HepG2 (cell line): ENCODE measurements at places on chromosomes 5 and 9.

GRCh38 chr5:91224456-91224855 is 158.7 kb downstream of the ARRDC3 start:
- no peak for DNase-seq

DNA sequence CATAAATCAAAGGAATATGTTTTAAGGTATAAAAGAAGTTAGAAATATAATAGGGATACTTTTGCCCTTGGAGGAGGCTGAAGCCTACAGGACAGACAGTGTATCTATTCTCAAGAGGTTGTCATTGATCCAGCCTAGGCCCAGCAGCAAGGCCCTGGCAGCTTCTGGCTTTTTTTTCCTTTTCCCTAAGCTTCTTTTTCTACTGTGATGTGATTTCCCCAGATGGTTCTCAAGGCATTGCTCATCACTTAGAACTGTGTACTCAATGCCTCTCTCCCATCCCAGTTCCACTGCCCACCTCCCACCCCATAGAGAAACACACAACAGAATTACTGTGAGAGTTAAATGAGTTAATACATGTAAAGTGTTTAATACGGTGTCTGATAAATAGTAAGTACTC is 88.6 kb downstream of the SLC44A1 start:
- no peak for DNase-seq

- DNase-seq, result no peak
Measured at GRCh38 chr9:134165357-134166315, 1.3 kb upstream of the RNU6ATAC start.

DNA sequence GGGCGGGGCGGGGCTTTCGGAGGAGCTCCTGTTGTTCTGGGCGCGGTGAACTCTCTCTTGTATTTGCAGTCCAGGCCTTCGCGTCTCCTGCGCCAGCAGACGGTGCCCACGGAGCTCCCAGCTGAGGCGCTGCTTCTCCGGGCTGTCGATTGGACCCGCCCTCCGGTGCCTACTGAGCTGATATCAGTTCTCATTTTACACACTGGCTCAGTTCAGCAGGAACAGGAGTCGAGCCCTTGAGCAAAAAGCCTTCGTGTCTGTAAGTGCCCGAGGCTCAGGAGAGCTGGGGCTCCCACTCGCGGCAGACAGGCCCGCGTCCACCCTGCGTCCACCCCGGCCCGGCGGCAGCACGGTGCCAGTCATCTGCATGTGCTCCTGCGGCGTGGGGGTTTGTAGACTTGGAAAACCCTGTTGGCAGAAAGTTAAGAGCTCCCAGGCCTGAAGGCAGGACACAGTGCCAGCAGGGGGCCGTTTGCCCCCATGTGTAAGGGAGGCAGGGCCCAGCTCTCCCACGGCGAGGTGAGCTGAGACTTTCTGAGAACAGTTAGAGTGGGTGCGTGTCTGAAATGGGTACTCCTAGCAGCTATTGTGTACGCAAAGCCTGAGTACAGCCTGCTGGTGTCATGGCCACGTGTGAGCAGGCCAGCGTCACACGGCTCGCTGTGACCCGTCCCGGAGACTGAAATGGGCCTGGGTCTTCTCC is 231.5 kb downstream of the FANCC start:
- no peak for DNase-seq

DNA sequence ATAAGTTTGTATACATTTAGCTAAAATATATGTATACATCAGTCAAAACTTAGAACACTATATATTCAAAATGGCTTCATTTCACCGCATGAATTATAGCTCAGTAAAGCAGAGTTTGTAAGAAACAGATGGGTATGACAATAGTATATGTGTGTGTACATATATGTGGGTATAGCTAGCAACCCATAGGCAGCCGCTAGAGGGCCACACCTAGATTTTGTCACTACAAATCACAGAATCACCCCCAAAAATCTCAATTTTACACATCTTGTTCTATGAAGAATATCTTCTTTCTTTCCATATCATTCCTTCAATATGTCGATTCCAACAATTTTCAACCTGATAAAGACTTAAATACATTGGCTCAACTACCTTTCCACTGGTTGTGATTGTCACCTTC is 357.8 kb upstream of the CCNG1 start:
- DNase-seq, result no peak

DNA sequence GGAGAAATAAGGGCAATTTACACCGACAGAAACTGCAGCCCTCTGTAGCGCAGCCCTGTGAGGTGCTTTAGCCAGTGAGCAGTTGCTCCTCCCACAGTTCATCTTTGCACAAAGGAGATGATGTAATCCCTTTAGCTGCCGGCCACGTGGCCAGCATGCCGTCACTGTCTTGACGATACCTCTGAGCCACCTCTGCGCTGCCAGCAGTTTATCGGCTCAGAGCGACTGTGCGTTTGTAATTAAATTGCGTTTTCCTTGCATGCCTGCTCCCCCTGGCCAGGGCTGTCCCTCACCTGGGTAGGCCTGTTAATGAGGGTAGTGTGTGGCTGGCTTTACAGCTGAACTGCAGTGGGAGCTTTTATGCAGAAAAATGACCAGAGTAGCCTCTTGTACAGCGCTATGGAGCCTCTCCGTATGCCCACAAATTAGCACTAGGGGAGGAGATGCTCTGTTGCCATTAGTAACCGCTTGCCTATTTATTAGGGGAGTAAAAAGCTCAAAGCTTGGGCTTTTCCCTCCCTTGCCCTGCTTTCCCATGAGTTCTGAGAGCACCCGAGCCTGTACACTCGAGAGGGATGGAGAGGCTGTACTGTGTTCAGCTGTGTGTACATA is 107.0 kb downstream of the TRIO start:
- peak; percentile 19 for DNase-seq

DNA sequence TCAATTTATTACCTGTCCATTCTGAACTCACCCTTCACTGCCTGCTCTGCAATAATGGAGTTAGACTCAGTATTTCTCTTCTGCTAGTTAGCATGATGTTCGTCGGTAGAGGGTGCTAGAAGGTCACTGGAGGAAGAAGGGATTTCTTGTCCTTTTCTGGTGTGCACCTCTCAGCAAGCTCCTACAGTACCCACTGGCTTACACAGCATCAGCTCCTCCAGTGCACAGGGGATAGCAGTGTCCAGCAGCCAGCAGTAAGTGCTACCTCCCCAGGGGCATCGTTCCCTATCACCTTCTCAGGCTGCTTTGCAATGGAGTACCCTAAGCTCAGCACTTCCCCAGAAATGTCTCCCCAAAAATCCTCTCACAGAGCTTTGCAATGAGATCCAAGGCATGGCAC is 45.9 kb upstream of the APC start:
- DNase-seq, result peak; percentile 65

GRCh38 chr9:101586651-101587050 is 8.1 kb downstream of the PPP3R2 start:
- peak; percentile 3 for DNase-seq

DNA sequence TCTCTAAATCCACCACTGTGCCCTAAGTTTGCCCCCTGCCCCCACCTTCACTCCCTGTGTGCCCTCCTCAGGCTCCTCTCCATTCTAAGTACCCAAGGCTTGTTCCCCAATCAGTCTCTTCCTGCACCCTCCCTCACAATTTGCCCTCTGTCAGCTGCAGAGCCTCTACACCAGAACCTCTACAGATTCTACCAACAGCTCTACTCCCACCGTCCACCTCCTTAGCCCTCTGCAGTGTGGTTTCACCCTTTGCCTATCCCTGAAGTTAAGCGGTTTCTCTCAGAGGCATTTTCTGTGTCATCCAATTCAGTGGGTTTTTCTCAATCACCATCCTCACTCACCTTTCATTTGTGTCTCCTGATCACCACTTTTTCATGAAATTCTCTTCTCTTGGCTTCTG is 13.2 kb upstream of the ERAP2 start:
- DNase-seq, result no peak

GRCh38 chr9:113701774-113702755 is 174.0 kb upstream of the ZNF618 start:
- no peak for DNase-seq

DNA sequence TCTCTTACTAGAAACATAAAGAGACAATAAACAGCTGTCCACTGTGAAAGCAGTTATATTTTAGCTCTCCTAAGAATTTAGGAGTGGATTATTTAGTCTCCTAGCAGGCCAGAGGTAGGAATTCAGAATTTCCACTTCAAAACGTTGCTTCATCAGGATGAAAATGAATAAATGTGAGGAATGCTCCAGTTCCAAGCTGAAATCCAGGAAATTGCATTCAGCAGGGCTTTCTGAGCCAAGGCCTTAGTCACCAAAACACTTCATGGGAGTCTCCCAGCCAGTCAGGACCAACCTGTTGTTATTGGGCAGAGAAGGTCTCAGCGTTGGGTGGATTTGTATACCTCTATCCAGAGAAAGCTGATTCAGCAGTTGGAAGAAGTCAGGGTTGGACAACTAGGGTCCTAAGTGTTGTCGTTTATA is 1040.3 kb downstream of the TLE1 start:
- DNase-seq, result no peak

DNA sequence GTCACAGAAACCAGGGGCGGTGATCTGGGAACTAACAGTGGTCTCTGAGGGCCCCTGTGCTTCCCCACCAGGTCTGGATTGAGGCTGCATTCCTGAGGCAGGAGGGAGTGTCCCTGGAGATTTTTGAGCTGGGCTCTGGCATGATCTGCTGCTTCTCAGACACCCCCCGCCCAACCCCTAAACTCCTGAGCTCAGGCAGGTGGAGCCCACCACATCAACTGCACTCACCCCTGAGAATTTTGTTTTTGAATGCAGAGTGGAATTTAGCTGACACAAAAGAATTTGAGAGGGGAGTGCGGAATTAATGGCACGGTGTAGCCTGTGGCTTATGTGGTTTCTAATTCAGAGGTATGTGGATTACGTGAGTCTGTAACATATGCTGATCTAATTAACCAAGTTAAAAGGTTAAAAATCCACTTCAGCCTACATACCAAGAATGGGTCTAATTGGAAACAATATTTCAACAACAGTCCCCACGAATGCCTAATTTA is 23.9 kb upstream of the CTSL start:
- DNase-seq, result no peak

- DNase-seq, result peak; percentile 17
Measured at GRCh38 chr9:135476561-135477355, 2.8 kb upstream of the PPP1R26 start.

DNA sequence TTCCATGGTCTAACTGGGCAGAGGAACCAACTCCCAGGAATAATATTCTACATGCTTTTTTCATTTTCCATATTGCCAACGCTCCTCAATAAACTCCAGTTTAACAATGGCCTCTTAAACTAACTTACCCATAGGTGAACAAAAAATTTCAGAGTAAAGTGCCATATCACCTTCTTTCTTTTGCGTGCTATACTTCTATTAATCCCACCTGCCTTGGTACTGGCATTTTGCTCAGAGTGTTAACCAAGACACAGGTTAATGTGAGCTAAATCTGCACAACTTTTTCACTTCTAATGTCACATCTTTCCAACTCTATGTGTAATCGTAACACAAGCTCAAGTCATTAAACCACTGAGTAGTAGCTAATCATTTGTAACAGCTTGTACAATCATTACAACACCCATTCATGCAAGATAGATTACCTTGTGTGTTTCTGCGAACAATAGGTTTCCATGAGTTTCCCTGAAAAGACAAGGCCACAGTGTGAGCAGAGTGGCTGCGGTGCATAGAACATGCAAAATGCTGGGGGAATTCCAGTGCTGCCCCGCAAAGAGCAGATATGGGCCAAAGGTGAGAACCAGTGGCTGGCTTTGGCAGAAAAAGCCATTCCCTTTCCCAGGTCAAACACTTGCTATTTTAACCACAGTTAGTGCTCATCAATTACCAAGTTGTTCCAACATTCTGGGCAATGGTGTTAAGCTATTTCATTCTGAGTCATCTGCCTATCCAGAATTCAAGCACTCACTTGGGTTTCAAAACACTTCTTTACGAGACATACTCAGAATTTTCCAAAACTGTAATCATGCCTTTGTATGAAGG is 42.8 kb downstream of the TIMD4 start:
- DNase-seq, result no peak

GRCh38 chr5:79183617-79184016 is 52.3 kb upstream of the JMY start:
- no peak for DNase-seq

GRCh38 chr5:100890461-100891008 is 12.5 kb downstream of the ST8SIA4 start:
- DNase-seq, result no peak

GRCh38 chr5:154077696-154078095 is 38.9 kb downstream of the MFAP3 start:
- no peak for DNase-seq

DNA sequence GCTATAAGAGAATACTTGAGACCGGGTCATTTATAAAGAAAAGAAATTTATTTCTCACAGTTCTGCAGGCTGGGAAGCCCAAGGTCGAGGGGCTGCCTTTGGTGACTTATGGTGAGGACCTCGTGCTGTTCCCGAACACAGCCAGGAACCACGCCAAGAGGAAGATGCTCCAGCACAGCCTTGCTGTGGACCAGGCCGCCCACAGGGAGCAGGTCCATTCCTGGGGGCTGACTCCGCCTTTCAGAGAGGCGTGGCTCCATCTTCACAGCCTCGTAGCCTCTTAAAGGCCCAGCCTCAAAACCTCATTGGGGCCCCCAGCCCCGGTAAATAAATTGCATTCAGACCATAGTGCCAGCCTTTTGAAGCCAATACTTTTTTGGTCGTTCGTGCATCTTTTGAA is 93.5 kb upstream of the CACNA1B start:
- DNase-seq, result no peak

DNA sequence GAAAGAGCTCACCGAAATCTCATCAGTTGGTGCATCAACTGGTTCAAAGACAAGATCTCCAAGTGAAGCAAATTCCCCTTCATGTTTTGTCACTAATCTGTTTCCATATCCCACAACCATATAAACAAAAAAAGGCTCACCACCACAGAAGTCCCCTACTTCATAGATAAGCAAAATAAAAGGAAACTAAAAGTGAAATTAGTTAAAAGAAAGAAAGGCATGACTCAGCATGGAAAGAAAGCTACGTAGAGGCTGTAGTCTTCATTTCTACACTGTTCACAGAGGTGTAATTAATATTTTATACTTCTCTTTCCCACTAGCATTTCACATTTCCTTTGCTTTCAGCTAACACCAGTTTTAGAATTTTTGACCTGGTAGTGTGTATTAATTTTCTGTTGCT is 208.0 kb downstream of the CYLC2 start:
- DNase-seq, result no peak

DNA sequence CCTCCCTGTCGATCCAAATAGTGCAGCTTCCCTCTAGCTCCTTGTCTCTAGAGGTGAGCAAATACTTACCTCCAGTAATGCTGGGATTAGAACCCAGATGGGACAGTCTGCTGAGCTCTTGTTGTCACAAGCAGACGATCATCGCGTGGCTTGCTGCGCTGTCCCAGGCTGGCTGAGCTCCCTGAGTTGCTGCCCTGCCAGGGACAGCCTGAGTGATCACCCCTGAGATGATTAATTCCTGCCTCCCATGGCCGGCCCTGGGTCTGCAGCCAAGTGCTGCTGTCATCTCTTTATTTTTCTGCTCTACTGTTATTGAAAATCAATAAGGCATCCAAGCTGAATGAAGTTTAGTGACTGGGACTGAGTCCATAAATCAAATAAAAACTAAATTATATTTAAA is 94.0 kb upstream of the ALDH1B1 start:
- DNase-seq, result no peak
